ENCODE measurements at places on chromosomes 6 and 20.

- no peak for DNase-seq
Measured at GRCh38 chr6:123803504-123804013, at the start of gene NKAIN2. NKAIN2 (plus strand) TSS chr6:123803865.

DNA sequence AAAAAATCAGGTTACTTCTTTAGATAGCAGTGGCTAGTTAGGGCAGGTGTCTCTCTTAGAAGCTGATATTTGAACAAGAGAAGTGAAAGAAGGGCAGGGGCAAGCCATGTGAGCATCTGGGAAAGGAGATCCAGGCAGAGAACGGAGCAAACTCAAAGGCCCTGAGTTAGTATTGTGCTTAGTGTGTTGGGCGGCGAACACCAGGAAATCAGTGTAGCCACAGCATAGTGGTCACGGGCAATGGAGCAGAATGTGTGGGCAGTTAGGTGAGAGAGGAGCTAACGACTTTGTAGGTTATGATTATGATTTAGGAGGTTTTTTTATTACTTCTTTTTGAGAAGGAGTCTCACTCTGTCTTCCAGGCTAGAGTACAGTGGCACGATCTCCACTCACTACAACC is 229.3 kb downstream of the TMEM242 start:
- DNase-seq = no peak

DNA sequence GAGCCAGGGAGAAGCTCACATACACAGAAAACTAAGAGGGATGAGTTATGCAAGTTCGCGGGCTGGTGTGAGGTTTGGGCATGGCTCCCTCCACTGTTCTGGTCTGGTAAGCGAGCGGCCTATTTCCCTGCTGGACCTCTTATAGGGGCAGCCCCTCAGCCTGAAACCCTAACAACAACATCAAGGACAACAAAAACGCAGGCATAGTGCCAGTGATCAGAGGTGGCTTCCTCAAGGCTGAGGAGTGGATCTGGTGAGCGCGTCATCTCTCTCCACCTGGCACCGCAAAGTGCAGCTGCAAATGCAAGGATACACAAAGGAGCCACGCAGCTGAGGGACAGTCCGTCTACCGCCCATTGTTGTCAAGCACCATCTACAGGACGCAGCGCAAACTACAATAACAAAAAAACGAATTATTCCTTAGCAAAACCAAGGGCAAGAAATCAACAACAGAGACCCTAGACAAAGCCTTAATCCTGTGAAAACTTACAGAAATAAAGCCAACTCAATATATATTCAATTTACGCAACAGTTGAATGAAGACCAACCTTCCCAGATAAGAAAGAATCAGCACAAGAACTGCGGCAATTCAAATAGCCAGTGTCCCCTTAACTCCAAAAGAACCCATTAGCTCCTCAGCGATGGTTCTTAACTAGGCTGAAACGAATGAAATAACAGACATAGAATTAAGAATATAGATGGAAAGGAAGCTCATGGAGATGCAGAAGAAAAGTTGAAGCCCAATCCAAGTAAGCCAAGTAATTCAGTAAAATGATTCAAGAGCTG is 9.2 kb upstream of the DEFB110 start:
- DNase-seq = no peak

GRCh38 chr6:15690510-15690909 is 27.7 kb upstream of the DTNBP1 start:
- DNase-seq = no peak

GRCh38 chr20:63950701-63951397 is 5.4 kb downstream of the UCKL1 start:
- no peak for DNase-seq

DNA sequence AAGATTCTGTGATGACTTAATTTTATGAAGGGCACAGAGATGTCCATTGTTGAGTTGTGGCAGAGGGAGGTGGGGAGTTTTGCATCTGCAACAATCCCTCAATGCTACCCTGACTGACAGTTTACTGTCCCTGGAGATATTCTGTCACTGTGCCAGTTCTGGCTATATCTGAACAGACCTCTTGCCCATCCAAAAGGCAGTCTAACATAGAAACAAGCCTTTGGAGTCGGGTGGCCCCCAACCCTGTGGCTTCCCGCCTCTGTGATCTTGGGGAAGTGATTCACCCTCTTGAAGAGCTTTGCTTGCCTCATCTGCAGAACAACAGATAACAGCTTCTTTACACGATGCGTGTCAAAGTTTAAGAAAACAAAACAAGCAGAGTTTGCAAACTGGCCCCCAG is 3.8 kb upstream of the E2F1 start:
- no peak for DNase-seq

GRCh38 chr6:108452711-108453195 is 108.0 kb upstream of the FOXO3 start:
- no peak for DNase-seq

DNA sequence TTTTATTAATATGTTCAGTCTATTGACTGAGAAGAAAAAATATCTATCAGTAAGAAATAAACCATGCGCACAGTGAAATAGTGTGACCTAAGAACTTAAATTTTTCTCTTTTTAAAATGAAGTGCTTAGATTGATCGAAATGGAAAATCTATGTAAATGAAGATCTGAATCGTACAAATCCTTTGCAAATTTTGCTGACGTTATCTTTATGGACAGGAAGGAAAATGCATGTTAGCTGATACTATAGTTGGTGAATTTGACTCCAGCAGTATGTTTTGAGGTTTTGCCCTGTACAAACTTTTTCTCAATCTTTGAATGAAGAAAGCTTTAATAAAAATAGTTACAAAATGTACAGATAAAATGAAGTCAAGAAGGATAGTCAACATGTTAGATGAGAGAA is 82.9 kb downstream of the NRN1 start:
- DNase-seq = no peak

Data from AG09309 (cell line).